Suppressor macrophage (primary cell): ENCODE measurements at places on chromosomes 6 and 20.

GRCh38 chr6:163165155-163165910 lies 249.2 kb upstream of the QKI start:
- DNase-seq: no peak

GRCh38 chr20:54132612-54133433 lies 41.0 kb downstream of the CYP24A1 start:
- peak; percentile 76 for DNase-seq

GRCh38 chr6:52500238-52501129 lies 76.4 kb downstream of the TRAM2 start:
- DNase-seq: no peak

DNA sequence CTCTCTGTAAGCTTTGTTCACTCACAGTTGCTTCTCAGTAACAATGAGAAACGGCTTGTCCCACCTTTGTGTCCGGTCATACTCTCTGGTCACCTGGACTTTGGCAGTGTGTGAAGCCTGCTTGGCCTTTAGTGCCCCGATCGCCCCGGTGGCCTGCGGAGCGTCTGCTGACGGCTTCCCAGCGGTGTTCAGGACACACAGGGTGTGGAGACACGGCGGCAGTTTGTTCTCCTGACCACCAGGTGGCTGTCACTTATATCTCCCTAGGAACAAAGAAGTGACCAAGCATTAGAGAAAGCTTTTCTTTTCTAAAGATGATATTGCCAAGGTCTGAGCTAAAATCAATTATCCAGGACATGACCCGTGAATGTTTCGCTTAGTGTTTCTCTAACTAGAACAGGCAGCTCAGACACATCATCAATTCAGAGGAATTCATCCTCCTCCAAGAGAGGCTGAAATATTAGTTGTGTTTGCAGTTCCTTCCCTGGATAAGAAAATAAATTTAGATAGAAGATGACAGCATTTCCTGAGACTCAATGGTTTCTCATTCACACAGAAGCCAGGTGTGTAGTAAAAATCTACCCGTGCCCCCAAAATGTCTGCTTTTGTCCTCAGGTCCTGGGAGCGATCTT lies 167.4 kb upstream of the THBS2 start:
- DNase-seq: no peak

DNA sequence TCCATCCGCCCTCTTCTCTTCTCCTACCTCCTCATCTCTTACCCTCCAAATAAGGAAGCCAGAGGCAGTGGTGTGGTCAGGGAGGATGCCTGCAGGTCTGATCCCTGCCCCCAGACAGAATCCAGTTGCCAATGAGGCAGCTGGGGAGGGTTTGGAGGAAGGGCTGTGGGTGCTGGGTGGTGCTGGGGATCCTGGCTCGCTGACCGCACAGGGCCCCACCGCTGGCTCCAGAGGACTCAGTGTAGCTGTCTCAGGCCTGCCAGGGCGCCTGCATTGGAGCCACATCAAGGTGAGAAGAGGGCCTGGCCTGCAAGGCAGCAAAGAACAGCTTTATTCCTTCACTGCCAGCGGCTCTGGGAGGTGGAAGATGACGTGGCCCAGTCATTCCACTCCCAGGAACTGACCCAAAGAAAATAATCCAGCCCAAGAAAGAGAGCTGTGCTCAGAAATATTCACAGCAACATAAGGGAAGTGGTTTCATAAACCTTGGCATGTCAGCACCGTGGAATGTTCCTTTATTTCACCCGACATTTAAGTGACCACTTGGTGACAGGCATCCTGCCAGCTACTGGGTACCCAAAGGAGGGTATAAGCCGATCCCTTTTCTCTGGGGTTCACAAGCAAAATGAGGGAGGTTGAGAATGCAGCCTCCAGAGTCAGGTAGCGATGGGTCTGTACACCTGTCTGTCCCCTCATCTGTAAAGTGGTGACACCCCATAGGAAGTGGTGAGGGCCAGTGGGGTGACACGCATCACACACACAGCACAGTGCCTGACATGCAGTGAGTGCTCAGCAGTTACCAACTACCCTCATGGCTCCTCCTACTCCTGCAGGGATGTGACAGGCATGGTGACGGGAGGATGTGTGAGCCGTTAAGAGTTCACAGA lies 125.1 kb downstream of the SNX5 start:
- peak; percentile 43 for DNase-seq

GRCh38 chr6:109053336-109053735 lies 41.3 kb downstream of the SESN1 start:
- no peak for DNase-seq

DNA sequence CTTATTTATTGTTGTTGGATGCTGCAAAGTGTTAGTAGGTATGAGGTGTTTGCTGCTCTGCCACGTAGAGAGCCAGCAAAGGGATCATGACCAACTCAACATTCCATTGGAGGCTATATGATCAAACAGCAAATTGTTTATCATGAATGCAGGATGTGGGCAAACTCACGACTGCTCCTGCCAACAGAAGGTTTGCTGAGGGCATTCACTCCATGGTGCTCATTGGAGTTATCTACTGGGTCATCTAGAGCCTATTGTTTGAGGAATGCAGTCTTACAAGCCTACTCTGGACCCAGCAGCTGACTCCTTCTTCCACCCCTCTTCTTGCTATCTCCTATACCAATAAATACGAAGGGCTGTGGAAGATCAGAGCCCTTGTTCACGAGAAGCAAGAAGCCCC lies 12.1 kb downstream of the MICB start:
- DNase-seq: no peak

GRCh38 chr20:1322511-1323245 lies 6.3 kb downstream of the SDCBP2 start:
- peak; percentile 34 for DNase-seq

DNA sequence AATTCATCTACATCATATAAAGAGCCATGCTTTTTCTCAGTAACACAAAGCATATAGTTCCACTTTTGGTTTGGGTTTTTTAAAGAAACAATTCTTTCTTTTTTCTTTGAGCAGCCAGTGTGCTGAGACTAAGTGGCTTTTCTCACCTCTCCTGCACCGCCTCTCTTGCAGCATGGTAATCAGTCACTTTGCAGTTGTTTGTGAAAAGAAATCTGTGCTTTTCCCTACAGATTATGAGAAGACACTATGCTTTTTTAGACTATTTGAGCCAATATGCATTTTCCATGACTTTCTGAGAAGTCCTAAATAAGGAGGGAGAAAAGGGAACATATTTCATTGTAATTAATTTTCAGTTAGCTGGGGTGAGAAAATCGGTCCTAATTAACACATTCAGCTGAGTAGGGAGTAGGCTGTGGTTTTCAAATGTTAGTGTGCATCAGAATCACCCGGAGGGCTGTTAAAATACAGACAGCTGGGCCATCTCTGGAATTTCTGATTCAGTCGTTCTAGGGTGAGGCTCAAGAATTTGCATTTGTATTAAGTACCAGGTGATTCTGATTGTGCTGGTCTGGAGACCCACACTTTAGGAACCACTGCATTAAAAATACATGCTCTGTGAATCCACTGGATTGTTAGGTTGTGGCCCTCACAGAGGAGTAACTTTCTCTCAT lies 155.2 kb downstream of the TINAG start:
- no peak for DNase-seq

GRCh38 chr6:33424855-33425667 lies 5.2 kb downstream of the SYNGAP1 start:
- DNase-seq: peak; percentile 54

- peak; percentile 51 for DNase-seq
These were observed at the start of gene FLRT3 for GRCh38 chr20:14337400-14338171. FLRT3 (minus strand) TSS chr20:14337612; CDS start chr20:14327506, 10,106 bp downstream.

DNA sequence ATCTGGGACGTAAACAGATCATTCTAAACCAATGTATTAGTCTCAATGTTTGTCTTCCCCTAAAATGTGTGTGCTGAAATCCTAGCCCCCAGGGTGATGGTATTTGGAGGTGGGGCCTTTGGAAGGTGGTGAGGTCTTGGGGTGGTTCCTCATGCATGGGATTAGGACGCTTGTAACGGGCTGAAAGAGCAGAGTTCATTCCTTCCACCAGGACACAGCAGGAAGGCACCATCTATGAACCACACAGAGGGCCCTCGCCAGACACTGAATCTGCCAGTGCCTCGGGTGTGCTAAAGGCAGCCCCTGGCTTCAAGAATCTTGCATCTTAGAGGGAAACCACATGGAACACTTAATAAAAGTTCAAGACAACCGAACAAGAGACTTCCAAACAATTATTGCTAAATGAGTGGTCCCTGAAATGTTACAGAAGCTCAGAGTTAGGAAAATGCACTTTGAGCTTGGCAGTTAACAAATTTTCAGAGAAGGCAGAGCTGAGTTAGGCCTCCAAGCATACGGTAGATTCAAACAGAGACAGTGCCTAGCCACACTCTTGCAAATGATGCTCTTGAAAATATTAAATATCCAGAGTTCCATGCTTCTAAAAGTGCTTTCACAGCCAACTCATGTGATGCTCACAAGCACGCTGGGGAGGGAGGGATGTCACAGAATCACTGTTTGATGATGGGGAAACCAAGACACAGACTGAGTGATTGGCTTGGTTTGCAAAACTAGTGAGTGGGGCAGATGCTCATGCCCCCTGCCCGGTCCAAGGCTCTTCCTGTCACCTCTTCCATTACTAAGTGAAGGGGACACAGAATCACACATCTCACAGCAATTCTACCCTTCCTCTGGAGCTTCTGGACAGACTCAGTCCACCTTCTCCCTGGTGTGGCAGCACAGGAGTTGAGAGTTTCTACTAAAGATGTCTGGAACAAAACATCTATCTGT lies 27.4 kb downstream of the TBC1D7 start:
- DNase-seq: no peak

GRCh38 chr20:61555566-61555965 lies 303.5 kb downstream of the CDH4 start:
- no peak for DNase-seq

DNA sequence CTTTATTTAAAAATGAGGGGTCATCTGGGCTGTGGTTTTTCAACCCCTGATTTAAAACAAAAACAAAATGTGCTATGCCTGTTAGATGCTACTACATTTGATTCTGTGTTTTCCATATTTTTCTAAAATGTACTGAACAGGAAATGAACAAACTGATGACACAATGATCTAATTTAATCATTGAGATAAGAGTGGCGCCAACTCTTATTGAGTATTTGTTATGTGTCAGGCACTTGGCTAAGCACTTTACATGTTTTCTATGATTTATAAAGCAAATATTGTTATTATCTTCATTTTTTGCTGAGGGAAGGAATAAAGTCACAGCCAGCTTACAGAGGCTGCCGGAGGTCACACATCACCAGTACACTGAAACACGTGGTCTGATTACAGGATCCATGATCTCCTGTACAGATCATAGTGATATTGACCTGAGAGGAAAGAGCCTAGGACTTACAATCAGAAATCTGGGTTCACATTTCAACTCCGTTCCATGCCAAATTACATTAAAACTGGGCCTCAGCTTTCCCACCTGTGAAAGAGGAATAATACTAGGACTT lies 166.7 kb downstream of the ESR1 start:
- DNase-seq: no peak

GRCh38 chr6:39225946-39226437 lies 3.3 kb downstream of the KCNK5 start:
- peak; percentile 87 for DNase-seq

DNA sequence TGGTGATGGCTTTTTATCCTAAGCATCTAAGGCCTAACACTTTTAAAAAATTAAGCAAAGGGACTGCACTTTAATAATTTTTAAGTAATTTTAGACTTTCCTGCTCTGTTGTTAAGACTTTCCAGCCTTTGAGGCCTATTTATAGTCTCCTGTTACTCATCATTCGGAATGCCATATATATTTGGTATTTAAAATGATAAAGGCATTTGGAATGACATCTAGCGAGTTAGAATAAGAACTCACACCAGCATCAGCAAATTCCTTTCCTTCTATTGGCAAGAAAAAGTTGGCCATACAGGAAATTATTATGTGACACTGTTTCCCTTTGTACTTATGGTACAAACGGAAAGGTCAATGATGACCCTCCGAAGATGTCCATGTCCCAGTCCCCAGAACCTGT lies 88.1 kb upstream of the STMND1 start:
- no peak for DNase-seq

DNA sequence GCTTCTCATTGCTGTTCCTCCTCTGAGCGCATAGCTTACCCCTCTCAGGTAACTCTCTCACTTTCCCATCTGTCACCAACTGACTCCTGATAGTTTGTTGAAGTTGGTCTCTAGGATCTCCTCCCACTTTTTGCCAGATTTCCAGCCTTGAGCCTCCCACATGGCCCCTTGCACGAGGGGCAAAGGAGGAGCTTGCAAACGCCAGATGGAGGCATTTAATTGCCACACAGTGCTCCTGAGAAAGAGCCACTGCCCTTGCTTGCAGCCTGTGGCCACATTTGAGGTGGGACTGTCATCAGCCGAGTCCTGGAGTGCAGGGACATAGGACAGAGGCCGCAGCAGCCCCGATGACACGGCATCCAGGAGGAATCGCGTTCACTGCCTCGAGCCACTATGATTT lies 348.7 kb downstream of the SMOC2 start:
- no peak for DNase-seq

DNA sequence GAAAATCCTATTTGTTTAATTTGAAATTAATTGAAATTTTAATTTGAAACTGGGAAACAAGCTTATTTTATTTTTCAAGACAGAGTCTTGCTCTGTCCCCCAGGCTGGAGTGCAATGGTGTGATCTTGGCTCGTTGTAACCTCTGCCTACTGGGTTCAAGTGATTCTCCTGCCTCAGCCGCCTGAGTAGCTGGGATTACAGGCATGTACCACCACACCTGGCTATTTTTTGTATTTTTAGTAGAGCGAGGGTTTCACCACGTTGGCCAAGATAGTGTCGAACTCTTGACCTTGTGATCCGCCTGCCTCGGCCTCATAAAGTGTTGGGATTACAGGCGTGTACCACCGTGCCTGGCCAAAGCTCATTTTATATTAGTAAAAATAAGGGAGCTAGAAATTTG lies 4.2 kb downstream of the SRSF3 start:
- DNase-seq: no peak

DNA sequence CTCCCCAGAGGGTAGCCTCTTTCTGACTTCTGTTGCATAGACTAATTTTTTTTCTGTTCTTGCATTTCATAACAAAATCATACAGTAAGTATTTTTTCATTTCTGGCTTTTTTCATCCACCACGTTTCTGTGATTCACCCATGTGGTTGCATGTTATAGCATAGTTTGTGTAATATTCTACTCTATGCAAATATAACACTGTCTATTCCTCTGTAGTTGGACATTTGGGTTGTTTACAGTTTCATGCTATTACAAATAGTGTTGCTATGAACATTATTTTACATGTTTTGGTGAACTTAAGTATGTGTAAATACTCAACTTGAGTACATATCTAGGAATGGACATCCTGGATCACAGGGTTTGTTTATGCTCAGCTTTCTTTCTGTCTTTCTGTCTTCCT lies 187.2 kb upstream of the KCNG1 start:
- DNase-seq: no peak

DNA sequence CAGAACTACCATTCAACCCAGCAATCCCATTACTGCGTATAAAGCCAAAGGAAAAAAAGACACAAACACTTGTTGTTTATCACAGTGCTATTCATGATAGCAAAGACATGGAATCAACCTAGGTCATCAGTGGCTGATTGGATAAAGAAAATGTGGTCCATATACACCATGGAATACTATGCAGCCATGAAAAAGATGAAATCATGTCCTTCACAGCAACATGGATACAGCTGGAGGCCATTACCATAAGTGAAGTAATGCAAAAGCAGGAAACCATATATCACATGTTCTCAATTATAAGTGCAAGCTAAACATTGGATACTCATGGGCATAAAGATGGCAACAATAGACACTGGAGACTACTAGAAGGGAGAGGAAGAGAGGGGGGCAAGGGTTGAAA lies 299.6 kb downstream of the ADGRG6 start:
- DNase-seq: no peak

- DNase-seq: no peak
These were observed 108.7 kb upstream of the TMEM170B start for GRCh38 chr6:11428895-11429294.

GRCh38 chr6:20403070-20403765 lies 1.5 kb downstream of the E2F3 start:
- peak; percentile 99 for DNase-seq
